ENCODE measurements at places on chromosomes 3 and 15.
A peak's percentile ranks its signal among the peaks of the same experiment; 100 is the strongest.

- DNase-seq = no peak
Measured at GRCh38 chr15:79811406-79812405, 85.1 kb downstream of the MTHFS start.

DNA sequence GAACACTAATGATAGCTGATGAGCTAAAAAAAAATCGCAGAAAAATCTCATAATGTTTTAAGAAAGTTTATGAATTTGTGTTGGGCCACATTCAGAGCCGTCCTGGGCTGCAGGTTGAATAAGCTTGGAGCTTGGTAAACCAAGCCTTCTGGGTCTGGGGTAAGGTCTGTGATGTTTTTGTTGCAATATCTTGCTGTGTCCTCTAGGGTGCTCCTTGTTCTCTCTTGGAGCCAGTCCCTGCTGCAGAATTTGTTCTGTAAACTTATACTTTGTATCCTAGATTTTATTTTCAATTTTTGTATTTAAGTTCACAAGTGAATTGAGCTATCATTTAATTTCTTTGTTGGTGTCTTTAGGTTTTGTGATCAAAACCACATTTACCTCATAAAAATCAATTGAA, 143.7 kb downstream of the NR1D2 start:
- no peak for DNase-seq

DNA sequence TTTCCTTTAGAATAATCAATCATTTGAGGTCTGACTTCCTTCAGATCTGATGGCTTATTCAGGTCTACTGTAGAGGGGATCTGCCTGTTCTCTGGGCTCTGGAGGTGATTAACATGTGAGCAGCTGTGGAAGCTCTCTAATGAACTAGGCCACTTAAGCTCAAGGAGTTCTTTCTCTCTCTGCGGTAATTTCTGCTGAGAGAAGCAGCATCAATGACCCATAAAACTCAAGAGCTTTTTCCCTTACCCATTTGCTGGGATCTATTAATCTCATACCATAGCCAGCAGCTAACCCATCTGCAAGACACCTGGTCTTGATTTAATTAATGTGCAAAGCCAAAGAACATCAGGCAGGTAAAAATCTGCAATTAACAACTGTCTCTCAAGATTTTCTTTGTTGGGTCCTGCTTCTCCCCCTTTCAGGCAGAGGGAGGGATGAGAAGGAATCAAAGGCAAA, 73.2 kb upstream of the DLG1 start:
- no peak for DNase-seq

DNA sequence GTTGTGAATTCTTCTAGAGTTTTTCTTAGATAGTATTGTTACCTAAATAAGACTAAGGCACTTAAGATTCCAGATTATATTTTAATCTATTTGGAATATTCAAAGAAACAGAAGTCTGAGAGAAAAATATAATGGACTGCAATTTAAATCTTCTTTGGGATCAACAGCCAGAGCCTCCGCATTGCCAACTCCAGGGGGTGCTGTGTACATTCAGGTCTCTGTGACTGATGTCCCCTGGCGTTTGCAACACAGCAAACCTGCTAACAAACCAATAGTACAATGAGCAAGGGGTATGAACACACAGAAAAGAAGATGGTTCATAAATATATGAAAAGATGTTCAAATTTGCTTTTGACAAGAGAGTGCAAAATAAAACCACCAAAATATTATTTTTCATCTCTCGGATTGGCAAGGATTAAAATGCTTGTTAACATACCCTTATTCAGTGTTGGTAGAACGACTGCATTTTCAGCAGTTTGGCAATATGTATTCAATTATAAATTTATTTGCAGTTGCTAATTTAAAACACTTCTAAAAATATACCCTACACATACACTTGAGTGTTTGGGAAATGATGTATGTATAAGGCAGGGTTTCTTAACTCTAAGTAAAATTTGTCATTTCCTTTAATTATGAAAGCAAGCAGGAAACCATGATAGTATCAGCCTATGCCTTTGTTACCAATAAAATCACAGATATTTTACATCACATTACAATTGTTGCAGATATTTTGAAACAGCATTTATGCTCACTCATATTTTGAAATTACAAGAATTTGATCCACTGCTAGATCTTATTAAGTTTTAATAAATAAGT, 16.1 kb upstream of the TM4SF1 start:
- DNase-seq = peak; percentile 28

GRCh38 chr15:28985691-28986090, 99.9 kb downstream of the APBA2 start:
- DNase-seq = no peak
